ENCODE measurements at places on chromosomes 7 and 10.

DNA sequence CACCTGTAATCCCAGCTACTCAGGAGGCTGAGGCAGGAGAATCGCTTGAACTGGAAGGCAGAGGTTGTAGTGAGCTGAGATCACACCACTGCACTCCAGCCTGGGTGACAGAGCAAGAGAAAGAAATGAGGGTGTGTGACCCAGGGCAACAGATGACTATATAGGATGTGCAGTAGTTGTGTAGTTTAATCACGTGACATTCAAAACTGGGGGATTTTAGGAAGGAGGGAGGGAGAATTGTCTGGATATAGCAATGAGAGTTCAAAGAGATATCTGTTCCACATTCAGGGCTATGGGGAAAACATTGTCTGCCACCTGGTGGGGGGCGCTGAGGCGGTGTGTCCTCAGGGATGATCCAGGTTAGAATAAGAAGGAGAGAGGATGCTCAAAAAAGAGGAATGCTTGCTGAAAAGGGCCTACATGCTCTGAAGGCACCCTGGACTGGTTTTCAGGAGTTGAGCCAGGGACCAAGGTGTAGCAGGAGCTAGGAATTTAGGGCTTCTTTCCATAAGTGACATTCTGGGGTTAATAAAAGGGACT, 7.8 kb upstream of the ZYX start:
- no peak for DNase-seq

- no peak for DNase-seq
Measured at GRCh38 chr10:119161680-119162451, 3.6 kb downstream of the SFXN4 start.

- no peak for DNase-seq
Measured at GRCh38 chr10:112634096-112634830, 187.2 kb downstream of the VTI1A start.

DNA sequence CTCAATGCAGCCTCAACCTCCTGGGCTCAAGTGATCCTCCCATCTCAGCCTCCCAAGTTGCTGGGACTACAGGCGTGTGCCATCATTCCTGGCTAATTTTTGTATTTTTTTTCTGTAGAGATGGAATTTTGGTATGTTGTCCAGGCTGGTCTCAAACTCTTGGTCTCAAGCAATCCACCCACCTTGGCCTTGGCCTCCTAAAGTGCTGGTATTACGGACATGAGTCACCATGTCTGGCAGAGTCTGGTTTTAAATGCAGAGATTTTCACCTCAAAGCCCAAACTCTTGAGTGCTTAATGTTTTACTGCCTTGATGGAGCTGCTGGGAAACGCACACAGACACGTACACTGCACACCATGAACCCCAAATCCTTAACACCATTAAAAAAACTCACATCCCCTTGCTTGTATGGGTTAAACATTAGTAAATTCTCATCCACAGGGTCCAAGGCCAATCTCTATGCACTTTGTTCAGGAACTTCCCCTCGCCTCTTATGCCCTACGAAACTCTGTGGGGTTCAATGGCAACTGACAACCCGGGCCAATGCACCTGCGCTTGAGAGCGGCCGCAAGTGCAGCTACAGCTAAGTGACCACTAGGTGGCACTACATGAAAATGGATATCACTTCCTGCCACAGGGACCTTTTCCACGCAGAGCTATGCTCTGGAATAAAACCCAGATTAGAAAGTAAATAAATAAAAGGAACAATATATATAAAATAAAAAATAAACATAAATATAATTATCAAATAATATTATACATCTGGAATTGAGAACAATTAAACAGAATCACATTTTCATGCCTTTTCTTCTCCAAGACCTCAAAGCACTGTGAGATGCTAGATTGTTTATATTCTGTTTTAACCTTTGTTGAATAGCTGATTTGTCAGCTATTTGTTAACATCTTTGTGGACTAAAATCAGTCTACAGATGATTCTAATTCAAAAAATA, 66.9 kb upstream of the AFAP1L2 start:
- DNase-seq = peak; percentile 71

DNA sequence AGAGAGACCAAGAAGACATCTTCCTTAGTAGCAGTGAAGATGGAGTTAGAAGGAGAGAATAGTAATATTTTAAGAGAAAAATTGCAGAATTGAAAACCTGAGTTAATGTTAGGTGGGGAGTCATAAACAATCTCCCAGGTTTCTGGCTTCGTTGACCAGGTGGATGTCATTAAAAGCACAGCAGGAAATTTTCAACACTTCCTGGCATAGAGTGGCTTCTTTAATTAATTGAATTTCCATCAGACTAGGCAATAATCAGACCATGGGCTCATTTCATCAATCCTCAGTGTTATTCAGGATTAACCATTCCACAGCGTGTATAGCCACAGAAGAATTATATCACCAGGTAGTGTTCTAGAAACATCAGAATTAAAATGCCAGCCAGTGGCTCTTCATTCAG, 268.2 kb downstream of the CCDC3 start:
- DNase-seq = no peak

DNA sequence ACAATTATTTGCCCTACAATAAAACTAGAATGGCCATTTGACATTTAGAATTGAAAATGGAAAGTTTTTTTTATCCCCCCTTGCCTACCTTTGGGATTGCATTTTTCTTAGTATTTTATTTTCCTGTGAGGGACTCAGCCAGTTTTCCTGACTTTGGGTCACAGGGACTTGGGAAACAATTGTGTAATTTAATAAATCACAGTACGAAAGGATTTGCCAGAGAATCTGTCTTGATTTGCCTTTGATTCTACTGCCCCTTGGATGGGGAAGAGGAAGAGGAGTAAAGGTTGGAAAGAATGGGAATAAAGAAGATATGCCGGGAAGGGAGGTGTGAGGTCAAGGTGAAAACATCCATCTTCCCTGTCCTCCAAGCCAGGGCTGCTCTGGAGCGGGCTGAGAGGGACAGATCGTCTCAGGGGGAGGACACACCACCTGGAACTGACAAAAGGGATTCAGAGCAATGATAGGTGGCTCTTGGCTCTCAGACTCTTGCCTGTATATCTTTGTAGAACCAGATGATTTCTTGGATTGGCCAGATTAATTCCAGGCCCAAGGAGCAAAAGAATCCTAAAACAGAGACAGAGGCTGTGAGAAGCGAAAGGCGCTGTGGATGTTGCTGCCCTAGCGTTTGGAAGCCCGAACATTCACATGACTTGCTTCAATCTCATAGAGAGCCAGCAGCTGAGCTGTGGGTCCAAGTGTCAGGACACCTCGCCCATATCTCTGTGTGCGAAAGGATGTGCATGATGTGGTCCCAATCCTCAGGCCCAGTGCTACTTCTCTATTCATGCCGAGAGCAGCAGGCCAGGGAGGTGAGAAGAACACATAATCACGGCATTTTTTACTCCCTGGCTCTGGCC, 50.3 kb upstream of the ZEB1 start:
- DNase-seq = no peak

- DNase-seq = no peak
Measured at GRCh38 chr10:123413353-123413752, 252.8 kb upstream of the GPR26 start.

GRCh38 chr7:8536431-8536830, 103.0 kb downstream of the NXPH1 start:
- no peak for DNase-seq

DNA sequence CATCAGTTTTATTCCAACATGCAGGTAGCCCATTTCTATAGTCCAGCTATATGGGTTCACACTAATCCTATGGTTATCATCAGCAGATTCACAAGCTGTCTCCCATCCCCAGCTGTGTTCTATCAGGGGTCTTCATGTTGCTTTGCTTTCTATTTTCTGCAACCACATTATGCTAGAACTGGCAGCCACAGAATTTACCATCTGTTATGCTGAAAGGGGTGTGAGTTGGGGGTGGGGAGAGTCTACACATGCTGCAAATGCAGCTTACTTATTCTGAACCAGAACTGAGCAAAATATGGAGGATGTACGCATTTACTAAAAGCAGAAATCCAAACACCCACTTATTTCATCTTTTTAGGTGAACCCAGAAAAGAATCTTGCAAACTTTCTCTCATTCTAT, 32.9 kb downstream of the SHTN1 start:
- no peak for DNase-seq

DNA sequence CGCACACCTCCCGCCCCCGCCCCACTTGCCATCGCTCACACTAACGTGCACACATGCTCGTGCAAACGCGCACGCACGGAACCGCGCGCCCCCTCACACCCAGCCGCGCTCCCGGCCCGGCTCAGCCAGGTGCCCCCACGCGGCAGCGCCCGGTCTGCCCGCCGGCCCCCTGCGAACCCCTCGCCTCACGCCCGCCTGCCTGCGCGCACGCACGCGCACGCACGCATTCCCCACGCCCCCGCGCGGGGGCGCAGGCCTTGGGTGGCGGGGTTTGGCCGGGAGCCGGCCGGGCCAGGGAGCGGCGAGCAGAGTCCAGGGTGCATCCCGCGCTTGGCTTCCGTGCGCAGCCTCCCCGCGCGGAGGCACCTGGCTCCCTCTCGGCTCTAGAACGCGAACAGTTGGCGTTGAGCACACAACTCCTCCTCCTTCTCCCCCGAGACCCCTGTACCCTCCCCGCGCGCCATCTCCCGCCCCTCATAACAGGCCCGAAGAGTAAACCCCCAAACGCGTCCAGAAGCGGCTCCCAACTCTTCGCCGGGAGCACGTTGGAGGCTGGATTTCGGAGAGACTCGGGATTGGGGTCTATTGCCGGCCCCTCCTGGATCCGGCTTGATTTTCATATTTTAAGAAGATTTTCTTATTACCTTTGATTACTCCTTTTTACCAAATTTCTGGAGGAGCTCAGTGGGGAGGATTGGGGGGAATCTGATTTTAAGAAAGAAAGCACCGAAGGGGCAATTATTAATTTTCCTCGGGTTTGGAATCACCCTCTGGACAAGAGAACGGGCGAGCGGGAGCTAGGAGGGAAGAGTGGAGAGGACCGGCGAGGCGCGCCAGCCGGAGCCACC, 527 bp upstream of the SORCS3 start:
- DNase-seq = no peak

- DNase-seq = no peak
Measured at GRCh38 chr7:55081472-55082227, 62.8 kb downstream of the EGFR start.

- DNase-seq = no peak
Measured at GRCh38 chr10:29472301-29473086, 162.3 kb downstream of the SVIL start.

DNA sequence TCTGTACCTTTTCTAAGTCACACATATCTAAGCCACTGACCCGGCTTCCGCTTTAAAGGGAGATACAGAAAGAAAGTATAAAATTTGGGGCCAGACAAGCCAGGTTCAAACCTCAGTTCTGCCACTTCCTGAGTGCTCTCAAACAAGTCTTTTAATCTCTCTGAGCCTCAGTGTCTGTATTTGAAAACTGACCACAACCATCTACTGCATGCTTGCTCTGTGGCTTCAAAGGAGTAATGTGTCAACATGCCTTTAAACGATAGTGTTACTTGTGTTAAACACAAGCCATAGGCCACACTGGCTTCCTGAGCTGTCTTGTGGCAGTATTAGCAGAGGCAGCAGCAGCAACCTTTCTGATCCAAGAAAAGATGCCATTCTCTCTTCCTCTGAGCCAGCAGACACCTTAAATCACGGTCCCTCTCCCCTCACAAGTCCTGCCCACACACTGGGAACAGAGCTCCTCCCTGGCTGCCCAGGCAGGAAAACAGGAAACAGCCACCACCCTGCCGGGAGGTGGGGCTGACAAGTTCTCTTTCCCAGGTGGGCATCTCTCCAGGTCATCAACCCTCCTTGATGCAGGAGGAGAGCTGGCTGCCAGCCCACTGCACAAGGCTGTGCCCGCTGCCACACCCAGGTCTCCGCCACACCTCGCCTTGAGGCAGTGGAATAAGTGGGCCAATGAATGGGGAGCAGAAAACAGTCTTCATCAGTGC, 10.7 kb downstream of the HIP1 start:
- DNase-seq = no peak

DNA sequence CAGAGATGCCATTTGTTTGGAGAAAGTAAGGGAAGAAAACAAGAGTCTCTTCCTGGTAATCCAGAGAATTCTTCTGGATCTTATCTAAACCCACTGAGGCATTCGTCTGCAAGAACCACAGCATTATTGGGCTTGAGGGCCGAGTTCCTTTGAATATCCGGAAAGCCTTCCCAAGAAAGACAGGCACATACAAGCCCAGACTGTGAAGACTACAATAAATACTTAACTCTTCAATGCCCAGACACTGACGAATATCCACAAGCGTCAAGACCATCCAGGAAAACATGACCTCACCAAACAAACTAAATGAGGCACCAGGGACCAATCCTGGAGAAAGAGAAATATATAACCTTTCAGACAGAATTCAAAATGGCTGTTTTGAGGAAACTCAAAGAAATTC, 99.0 kb downstream of the RNF32 start:
- DNase-seq = no peak

DNA sequence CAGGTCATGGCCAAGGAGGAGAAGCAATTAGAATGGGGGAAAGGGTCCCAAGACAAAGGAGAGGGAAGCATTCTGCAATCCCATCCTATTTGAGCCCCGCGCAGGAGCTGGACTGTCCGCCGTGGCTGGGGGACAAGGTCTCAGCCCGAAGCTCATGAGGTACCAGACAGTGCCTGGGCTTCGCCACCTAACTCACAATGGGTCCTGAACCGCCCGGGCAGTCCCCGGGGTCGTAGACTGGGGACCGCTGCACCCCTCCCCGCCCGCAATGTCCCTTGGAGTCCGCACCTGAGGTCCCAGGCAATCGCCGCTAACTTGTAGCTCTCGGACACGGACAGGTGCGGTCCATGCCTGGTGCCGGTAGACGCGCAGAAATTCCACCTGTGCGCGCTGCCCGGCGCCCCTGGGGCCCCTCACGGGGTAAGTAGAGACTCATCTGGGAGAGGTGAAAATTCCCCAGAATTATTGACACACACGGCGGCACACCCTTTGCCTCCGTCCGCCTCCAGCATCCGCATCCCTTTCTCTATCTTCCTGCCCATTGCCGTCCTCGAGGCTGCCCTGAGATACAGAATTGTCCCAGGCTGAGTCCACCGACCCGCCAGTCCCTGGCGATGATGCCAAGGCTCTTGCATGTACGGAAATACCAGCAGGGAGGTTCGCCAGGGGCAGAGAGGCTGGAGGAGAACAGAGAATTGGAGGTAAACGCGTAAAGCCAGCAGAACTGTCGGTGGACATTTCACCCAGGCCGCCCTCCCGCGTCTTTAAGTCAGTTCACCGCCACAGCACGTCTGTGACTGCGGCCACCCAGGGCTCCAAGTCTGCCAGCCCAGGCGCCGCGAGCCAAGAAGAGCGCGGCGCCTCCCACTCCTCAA, 1.8 kb downstream of the CHRM2 start:
- DNase-seq = no peak

DNA sequence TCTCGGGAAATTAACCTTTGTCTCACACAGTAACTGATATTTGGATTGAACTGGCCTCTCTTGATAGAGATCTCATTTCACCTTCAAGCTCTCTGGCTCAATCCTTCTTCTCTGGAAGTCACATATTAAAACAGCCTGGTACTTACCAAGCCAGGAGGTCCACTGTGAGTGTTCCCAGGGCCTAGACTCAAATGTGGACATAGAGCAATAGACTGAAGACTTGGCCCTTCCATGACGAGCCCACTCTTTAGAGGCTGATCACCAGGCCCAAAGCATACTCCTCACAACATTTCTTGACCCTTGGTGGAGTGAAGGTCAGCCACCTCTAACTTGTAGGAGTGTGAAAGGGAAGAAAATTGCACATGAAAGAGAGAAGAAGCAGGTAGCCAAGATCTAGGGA, 38.5 kb downstream of the COL1A2 start:
- no peak for DNase-seq

- DNase-seq = no peak
Measured at GRCh38 chr7:50729962-50730361, 52.7 kb downstream of the GRB10 start.
